Heart left ventricle (tissue), 16 donors: ENCODE measurements at places on chromosomes 11 and 22. TPM values are rescaled to one million over a fixed set of nuclear protein-coding genes. Genes with fewer than 3 reads are reported as not detected.

The ANO1 gene
- 9.8 TPM for total RNA-seq

The DUSP8 gene
- 22.0 TPM for total RNA-seq

The CHRM1 gene
- total RNA-seq = not detected

GRCh38 chr22:38802671-38803121, 8.8 kb upstream of the DNAL4 start:
- no peak for DNase-seq

- DNase-seq = no peak
These were observed 239.3 kb downstream of the GRIK4 start for GRCh38 chr11:120750647-120751549.

GRCh38 chr11:130389335-130389935, 39.0 kb downstream of the ADAMTS8 start:
- peak; percentile 60 for DNase-seq

GRCh38 chr11:57140568-57140967, 41.2 kb upstream of the LRRC55 start:
- DNase-seq = no peak

DNA sequence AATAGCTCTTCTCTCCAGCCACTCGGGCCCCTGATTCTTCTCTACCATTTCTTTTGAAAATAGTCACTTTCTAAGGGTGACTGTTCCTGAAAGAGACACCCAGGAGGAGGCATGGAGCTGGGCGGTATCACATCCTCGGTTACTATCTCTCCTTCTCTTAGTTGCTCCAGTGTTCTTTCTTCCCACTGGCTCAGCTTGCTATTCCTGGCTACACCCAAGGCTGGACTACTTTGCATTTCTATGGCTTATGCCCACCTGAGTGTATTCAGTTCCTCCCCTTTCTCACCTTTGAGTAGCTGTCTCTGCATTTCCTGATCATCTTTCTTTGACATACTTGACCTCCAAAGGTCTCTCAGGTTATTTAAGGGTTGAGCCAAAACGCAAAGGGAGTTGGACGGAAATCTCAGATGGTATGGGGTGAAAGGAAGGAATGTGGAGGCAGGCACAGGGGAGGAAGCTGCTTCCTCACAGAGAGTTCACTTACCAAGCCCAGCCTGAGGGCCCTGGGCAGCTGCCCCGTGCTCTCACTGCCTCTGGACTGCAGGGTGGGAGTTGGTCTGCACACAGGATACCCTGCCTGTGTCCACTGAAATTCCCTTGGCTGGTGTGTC, 155.7 kb downstream of the SNX19 start:
- DNase-seq = no peak

- no peak for DNase-seq
These were observed 57.9 kb downstream of the SC5D start for GRCh38 chr11:121350314-121351082.

DNA sequence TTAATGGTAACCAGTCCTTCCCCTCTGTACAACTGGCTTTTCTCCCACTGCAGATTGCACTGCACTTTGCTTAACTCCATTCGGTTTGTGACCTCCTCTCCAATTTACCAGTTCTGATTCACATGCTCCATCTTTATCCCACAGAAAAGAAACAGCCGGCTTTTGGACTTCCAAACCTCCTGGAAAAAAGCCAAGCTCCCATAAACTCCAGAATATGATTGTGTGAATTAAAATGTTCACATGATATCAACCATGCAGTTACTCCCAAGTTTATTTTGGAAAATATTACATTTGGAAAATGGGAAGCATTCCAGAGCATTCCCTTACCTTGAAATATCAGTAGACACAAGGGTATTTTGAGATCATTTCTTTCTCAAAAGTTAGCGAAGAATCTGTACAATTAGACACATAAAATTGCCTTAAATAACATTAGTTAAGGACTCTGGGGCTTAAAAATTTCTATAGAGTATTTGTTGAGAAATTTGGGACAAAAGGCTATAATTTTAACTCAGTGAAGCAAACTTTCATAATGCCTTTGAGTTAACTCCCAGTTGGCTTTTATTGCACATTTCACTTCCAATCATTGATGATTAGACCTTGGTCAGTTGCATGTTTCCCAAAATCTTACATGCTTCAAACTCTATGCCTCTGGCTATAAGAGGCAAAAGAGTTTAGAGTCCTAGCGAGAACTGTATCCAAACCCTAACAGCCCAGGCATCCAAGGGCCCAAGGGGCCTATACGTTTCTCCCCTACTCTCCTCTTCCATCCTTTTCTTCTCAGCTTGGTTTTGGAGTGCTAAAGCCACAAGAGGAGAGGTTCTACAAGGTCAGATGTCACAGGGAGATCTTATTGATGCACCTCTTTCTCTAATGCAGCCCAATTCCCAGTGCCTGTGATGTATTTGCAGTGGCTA, 23.6 kb upstream of the TMEM135 start:
- DNase-seq = no peak

DNA sequence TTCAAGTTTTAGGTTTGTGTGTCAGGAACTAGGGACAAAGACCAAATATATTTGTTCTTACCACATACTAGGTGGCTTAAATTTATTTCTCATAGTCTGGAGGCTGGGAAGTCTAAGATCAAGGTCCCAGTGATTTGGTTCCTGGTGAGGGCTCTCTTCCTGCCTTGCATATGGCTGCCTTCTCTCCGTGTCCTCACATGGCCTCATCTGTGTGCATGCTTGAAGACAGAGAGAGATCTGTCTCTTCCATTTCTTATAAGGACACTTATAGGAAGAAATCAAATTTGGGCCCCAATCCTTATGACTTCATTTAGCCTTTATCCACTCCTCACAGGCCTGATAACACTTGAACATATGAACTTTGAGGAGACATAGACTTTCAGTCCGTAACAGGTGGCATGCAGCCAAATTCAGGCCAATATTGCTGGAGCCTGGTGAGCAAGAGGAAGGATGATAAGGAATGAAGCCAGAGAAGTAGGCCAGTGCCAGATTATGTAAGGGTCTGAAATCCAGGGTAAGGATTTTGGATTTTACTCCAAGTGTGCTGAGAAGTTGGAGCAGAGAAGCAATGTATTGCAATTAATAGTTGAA, 35.1 kb downstream of the TTC17 start:
- DNase-seq = peak; percentile 35

DNA sequence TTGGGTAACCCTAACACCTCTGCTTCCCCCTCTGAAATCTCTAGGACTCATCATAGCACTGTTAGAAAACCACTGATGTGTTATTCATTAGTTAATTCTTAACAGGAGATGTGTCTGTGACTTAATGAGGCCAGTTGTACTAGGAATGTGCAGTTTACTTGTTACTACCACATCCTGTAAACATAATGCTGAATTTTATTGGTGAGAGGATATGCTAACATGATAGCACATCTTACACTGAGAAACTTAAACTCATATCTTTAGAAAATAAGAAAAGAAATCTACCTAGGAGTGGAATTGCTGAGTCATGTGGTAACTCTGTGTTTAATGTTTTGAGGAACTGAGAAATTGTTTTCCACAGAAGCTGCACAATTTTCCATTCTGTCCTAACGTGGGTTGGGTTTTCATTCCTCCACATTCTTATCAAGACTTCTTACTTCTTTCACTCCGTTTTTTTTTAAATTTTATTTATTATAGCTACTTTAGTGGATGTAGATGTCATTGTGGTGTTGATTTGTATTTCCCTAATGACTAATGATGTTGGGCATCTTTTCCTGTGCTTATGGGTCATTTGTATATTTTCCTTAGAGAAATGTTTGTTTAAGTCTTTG, 33.7 kb downstream of the RNF121 start:
- no peak for DNase-seq

DNA sequence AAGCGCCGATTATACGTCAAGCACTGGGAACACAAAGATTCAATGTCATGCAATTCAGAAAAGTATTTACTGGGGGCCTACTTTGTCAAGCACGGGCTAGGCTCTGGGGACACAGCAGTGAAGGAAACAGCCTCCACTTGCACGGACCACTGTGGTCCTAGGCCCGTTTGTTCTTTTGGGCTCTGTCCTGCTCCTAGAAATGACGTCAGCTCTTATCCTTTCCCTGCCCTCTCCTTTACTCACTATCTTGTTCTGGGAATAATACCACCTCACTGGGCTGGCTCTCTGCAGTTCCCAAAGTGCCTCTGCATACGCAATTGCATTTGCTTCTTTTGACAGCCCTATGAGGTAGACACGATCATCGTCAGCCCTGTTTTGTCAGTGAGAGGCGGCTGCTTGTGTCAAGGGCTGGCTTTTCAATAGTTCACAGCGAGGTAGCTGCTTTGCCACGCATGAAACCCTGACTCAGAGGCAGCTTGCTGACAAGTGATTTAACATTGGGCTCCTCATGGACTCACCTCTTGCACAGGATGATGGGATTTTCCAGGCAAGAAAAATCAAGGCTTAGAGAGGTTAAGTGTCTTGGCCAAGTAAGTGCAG, 22.9 kb upstream of the IGSF22 start:
- no peak for DNase-seq

- DNase-seq = peak; percentile 89
These were observed 4.6 kb downstream of the TRABD start for GRCh38 chr22:50190182-50190940.

GRCh38 chr22:48751539-48752437, 1075.9 kb downstream of the BRD1 start:
- DNase-seq = no peak
